ENCODE measurements at places on chromosomes 6 and 20.
A peak's percentile ranks its signal among the peaks of the same experiment; 100 is the strongest.

GRCh38 chr20:16260911-16261310, 312.3 kb downstream of the KIF16B start:
- peaks cover 8% of the 10 kb centered on the region for H3K4me1 ChIP-seq
- H3K27me3 ChIP-seq, result no peaks in the 10 kb centered on the region
- H3K27ac ChIP-seq, result no peak overlapping the region
- H3K4me3 ChIP-seq, result no peak overlapping the region
- H3K36me3 ChIP-seq, result no peaks in the 10 kb centered on the region
- DNase-seq, result no peak

- peak; percentile 85 for DNase-seq
- H3K27ac ChIP-seq, result peak overlapping the region; percentile 97
- H3K4me1 ChIP-seq, result peaks cover 10% of the 10 kb centered on the region
- no peaks in the 10 kb centered on the region for H3K27me3 ChIP-seq
- peak overlapping the region; percentile 86 for H3K4me3 ChIP-seq
- no peaks in the 10 kb centered on the region for H3K36me3 ChIP-seq
Measured at GRCh38 chr6:2245877-2246863, 765 bp upstream of the GMDS start.

DNA sequence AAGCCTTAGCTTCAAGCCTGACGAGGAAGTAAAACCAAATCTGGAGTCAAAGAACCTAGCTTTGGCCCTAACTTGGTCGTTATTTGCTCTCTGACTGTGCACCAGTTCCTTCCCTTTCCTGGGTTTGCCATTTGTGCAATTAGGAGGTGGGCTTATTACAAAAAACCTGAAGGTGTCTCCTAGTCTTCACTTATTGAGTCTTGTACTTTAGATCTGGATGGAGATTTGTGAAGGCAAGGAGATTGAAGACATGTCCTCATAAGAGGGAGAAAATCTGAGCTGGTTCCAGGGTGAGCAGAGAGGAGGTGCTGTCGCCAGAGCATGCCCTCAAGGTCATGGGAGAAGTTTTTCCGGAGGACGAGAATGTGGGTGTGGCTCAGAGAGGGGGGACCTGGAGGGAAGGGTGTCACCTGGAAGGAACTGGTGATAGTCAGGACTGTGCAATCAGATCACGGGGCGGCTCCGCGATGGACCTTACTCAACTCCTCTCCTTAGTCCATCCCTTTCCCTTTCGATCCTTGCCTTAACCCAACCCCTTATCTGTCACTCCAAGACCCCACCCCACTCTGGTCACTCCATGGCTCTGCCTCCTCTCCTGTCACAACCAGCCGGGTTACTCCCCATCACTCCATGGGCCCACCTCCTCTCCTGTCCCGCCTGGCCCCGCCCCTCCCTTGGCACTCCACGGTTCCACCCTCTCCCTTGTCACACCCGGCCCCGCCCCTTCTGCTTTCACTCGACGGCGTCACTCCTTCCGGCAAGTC, 588 bp upstream of the ACSS2 start:
- DNase-seq, result peak; percentile 100
- peaks cover 40% of the 10 kb centered on the region for H3K4me1 ChIP-seq
- H3K27ac ChIP-seq, result peak overlapping the region; percentile 83
- H3K4me3 ChIP-seq, result peak overlapping the region; percentile 40
- H3K36me3 ChIP-seq, result no peaks in the 10 kb centered on the region

GRCh38 chr20:51391926-51392325, 150.6 kb downstream of the NFATC2 start:
- H3K27ac ChIP-seq, result no peak overlapping the region
- no peak overlapping the region for H3K4me3 ChIP-seq
- H3K36me3 ChIP-seq, result no peaks in the 10 kb centered on the region
- H3K27me3 ChIP-seq, result no peaks in the 10 kb centered on the region

DNA sequence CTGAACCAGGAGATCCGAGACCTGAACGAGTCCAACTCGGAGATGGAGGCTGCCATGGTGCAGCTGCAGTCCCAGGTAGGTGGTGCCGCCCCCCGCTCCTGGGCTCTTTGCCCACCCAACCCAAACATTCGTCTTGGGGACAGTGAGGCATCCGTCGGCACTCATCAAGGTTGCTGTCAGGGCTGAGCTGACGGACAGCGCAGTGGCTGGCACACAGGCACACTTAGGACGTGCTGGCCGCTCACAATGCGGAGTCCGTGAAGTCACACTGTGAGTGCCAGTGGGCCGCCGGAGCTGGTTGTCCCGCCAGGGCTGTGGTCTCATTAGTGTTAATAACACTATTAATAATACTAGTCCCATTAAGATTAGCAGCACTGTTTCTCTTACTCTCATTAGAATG, 18.2 kb upstream of the PCMTD2 start:
- H3K27me3 ChIP-seq, result peaks cover 55% of the 10 kb centered on the region
- no peak overlapping the region for H3K4me3 ChIP-seq
- no peak for DNase-seq
- H3K27ac ChIP-seq, result no peak overlapping the region
